ENCODE measurements at places on chromosomes 7 and 10.

DNA sequence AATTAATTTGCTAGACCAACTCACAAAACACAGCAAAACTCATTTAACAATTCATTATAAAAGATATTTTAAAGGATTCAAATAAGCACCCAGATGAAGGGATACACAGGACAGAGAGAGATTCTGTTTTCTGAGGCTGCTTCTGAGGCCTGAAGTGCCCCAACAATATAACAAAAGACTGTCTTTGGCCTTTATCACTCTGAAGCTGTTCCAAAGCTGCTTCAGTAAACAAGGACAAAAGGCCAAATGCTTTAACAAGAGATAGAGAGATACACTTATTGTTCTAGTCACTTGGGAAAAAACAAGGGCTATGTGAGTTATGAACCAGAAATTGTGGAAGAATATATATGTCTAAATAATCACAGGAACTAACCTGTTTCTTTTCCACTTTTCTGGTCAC lies 223.7 kb downstream of the CXCL12 start:
- no peak for DNase-seq

DNA sequence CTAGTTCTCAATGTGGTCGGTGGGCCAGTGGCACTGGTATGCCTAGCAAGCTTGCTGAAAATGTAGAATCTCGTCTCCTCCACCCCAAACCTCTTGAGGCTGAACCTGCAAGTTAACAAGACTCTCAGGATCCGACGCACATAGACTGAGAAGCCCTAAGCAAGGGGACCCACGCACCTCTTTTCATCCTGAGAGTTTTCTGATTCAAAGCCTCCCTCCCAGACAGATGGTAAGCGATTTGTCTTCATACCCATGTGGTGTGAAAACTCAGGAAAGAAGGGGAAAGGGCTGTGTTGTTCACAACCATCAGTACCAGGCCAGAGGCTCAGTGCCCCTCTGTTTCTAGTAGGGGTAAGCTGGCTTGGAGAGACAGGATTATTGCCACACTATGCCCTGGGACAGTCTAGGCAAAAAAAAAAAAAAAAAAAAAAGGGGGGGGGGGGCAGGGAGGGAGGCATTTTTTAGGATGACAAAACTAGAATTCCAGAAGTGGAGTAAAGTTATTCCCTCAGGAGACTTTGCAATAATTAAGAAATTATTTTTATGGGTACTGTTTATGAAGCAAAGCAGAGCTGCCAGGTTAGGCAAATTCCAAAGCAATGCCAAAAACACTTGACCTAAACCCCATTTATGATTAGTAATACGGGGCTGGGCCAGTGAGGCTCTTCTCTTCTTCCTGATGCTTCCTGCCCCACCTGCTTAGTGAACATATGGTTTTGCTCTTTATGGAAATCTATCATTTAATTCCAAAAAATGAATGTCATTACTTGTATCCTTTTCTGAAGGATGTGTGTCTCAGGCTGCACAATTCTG lies 117.6 kb upstream of the PDLIM1 start:
- DNase-seq = no peak

GRCh38 chr10:79020015-79020491 lies 48.7 kb upstream of the ZMIZ1 start:
- peak; percentile 79 for DNase-seq

DNA sequence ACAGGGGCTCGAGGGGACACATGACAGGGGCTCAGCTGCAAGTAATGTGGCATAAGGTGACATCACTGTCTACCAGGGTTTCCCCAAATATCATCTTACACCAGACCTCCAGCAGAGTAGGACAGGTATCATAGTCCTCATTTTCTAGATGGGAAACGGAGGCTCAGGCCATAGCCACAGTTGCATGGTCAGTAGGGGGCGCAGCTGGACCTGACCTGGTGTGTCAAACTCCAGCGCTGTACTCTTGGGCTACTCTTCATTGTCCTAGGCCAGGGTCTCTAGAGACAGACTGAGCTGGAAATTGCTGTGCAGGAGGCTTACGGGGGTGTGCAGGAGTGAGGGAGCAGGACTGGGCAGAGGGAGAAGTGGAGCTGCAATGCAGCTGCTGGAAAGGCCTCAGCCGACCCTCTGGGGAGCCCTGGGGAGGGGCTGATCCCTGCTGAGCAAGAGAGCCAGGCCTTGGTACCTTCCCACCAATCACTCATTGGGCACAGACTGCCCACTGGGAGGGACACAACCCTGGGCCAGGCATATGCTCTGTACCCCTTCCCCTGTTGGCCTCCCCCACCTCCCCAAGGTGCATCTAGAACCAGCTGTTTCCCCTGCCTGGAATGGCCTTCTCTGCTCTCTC lies 89.9 kb downstream of the CDH23 start:
- DNase-seq = peak; percentile 81

DNA sequence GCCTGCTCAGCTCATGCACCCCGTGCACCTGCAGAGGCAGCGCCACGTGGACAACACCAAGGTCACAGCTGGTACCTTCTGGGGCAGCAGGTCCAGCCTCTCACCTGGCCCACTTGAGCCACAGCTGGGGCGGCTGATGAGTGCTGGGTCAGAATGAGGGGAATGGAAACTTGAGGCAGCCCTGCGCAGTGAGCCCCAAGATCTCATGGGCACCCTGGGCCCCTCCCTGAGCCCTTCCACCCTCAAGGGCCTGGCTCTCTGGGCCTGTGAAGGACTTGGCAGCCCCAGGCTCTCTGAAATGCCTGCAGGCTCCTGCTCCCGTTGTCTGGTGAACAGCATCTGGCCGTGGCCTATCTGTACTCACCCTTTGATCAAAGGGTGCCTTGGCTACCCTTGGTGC lies 112.7 kb downstream of the TCERG1L start:
- DNase-seq = peak; percentile 13

DNA sequence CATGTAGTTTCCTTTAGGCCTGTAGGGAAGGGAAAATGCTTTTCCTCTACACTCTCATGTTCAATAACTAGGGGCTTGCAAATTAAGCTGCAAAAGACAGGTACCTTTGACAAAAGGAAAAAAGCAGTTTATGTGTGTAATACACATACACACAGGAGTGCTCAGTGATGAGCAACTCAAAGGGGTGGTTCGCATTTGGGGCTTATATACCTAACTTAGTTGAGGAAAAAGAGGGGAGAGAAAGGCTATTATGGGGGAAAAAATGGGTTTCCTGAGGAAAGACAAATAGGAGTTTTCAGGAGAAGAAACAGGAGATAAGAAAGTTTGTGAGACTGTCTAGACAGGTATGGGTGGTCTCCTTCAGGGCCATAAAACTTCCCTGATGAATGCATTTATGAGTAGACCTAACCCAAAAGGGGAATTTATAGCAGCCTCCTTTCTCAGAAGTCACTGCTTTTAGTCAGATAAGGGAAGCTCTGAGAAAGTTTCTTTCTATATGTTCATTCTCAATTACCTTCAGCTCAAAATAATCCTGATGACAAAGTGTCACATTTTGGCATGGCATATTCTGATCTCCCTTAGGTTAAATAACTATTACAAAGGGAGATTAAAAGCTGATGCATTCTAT lies 55.2 kb upstream of the EZH2 start:
- no peak for DNase-seq

DNA sequence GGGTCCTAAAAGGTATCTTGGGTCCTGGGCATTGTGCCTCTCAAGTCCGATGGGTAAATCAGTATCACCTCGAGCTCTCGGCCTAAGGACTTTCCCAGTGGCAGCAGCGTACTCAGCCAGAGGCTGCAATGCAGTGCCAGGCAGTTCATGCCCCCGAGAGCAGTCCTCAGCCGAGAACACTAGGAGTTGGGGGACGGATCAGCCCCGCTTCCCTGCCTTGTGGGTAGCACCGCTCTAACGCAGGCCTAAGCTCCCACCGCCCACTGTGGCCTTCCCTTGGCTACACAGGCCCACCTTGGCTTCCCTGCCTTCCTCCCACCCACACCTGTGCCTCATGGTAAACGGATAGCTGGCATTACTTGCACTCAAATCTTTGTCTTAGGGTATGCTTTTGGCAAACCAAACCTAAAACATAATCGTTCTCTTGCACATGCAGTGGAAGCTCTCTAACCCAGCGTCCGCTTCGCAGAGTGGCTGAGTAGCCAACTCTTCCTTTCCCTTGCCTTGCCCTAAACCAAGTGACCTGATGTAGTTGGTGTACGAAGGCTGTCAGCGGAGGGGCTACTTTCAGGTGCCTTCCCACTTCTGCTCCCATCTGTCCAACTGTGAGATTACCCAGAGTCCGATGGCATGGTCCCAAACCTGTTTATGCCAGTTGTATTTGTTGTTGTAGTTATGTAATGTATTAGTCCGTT lies 73.2 kb upstream of the CHST15 start:
- no peak for DNase-seq

DNA sequence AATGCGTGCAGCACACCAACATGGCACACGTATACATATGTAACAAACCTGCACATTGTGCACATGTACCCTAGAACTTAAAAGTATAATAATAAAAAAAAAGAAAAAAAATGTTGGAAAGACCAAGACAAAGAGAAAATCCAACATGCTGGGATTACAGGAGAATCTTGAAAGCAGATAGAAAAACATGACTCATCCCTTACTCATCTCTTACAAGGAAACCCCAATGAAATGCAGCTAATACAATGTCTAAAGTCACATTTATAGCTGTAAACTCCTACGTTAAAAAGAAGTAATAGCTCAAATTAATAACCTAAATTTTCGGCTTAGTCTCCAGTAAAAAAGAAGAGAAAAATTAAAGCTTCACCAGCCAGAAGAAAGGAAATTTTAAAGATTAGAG lies 47.5 kb upstream of the DGKB start:
- DNase-seq = no peak

- DNase-seq = no peak
These were observed 244.7 kb downstream of the PTEN start for GRCh38 chr10:88108115-88108610.

DNA sequence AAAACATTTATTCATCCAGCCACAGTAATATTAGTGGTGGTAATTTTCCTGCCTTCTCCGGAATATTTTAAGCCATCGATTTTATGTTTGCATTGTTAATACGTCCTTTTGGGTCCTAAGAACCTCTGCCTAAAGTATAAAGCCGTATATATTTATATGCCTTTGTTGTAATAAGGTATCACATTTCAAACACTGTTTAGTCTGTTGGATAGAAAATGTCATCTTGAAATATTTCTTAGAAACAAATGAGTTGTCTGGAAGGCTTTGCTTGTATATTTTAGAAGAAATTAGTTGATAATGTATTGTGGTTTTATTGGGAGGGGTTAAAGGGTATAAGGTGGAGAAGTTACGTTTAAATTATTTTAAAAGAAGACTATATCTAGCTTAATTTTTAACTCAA lies 11.1 kb downstream of the PRPF18 start:
- no peak for DNase-seq

DNA sequence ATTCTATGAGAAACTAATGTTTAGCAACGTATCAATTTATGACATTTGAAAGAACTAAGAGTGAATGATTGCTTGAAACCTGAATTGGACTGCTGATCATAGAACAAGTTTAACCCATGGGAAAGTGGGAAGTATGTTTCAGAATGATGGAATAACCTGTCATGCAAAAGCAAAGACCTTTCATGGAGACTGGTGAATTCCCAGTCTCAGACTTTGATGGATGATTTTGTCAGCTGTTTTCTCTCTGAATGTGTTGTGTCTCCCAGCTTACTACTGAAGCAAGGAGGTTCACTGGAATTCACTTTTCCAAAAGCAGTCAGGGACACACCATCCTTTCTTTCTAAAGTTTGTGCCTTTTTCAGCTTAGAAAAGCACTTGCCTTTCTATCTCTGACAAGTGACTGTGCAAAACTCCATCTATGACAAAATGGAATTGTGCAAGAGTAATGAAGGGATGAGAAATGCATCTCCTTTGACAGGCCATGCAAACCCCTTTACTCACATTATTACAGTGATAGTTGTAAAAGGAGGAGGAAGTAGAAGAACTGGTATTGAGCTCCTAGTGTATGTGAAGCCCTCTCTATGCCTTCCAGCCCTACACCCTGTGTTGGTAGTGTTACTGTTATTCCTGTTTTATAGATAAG lies 176.1 kb downstream of the PRKG1 start:
- no peak for DNase-seq

GRCh38 chr10:95352684-95353083 lies 61.9 kb upstream of the PDLIM1 start:
- no peak for DNase-seq

DNA sequence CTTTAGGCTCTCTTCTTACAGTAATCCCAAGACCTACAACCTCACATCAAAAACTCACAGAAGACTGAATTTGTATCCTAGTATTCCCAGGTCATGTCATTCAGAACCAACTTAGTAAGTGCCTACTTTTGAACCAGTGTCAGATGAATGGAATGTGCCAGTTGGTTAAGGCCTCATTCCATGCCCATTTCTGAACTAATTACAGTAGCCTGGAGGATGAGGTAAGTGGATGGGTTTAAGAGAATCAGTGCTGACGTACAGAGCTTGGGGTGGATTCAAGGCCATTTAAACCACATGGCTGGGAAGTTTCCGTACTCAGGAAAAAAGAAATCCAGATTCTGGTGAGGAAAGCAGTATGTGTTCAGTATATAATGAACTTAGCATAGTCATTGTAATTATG lies 21.9 kb upstream of the FOXP2 start:
- no peak for DNase-seq

DNA sequence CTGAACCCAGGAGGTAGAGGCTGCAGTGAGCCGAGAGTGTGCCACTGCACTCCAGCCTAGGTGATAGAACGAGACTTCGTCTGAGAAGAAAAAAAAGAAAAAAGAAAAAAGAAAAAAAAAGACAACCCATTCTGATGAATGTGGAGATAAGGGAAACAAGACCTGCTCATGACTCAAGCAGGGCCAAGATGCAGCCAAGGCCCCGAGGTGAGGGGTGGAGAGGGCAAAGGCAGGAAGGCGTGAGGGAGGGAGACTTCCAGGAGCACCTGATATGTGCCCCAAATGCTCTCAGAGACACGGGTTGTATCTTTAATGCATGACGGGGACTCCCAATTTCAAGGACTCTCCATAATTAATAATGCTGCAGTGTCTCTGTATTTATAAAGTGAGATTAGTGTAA lies 134.6 kb downstream of the PIP4K2A start:
- DNase-seq = no peak

DNA sequence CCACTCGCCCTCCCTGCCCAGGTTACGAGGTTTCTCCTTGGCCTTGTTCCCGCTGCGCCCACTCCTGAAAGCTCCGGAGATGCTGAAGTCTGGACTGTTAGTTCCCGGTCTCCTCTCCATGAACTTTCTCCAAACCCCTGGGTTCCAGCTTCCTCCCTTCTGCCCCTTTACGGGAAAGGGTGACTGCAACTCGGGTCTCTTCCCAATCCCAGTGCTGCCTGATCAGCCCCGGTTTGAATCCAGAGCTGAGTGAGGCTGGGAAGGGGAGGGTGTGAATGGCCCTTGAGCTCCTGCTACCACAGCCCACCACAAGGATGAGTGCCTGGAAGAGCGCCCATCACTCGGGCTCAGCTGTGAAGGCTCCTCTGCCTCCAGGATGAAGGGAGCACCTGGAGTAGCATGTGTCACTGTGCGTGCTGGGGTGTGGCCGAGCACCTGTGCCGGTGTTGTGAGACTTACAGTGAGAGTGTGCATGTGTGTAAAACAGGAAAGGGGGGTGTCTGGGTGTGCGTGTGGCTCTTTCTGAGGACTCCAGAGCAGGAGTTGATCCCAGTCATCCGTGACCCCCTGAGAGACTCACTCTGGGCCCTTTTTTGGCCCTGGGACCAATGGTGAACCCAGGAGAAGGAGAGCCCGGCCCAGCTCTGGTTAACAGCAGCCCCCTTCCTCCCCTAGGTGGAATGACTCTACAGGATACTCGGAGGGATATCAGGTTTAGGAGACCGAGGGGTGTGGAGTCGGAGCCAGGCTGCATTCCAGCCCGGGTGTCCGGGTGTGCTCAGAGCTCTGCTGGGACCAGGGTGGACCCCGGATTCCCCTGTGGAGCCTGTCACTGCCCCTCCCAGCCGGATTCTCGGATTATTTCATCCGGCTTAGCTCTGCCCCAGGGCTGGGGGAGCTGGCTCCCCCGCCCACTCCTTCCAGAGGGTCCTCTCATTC lies 1.1 kb upstream of the ZNF467 start:
- peak; percentile 61 for DNase-seq

All from ELF-1 (cell line).